ENCODE measurements at places on chromosomes 11 and 22. TPM values are rescaled to one million over a fixed set of nuclear protein-coding genes. Genes with fewer than 3 reads are reported as not detected.

DNA sequence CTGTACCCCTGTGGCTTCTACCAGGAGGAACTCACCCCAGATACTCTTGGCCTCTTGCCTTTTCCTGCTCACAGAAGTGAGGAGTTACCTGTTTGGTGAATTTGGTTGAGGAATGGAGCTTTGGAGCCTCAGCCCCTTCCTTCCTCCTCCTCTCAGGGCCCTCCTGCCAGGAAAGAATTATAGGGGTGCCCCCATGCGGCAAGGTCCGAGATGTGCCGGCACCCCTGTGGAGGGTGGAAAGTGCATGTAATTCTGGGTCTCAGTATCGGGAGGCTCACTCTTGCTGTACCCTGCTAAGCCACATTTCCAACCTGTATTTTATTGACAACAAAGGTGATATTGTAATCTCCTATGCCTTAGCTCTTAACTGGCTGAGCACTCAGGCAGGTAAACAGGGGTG is 13.7 kb upstream of the IGSF22 start:
- DNase-seq = no peak

The CABP7 gene
- total RNA-seq = not detected

DNA sequence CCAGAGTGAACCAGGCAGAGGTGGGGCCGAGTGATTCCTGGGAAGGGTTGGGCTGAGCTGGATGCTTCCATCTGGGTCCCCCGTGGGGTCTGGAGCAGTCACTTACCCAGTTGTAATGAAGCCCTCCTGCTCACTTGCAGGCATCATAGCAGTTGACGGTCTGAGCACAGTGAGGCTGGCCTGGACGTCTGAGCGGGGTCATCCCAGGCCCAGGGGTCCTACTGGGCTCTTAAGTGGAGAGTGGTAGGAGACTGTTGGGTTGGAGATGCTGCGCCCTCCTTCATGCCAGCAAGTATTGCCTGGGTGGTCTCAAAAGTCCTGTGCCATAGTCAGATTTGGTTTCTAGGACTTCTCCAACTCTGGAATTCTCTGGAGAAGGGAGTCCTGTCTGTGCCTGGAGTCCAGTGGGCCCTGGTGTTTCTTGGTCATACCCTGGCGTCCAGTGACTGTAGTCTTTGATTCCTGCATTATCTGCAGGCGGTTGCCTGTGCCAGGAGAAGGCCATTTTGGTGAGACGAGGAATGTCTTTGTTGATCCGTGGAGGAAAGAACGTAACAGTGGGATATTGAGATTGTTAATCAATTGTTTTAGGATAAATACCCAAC is 82.3 kb downstream of the TBC1D22A start:
- DNase-seq = no peak

- no peak for DNase-seq
Observed at GRCh38 chr11:115716601-115717529, 212.7 kb upstream of the CADM1 start.

Data from left ventricle myocardium superior (tissue), 1 donor.